ENCODE measurements at places on chromosomes 1 and 21.

DNA sequence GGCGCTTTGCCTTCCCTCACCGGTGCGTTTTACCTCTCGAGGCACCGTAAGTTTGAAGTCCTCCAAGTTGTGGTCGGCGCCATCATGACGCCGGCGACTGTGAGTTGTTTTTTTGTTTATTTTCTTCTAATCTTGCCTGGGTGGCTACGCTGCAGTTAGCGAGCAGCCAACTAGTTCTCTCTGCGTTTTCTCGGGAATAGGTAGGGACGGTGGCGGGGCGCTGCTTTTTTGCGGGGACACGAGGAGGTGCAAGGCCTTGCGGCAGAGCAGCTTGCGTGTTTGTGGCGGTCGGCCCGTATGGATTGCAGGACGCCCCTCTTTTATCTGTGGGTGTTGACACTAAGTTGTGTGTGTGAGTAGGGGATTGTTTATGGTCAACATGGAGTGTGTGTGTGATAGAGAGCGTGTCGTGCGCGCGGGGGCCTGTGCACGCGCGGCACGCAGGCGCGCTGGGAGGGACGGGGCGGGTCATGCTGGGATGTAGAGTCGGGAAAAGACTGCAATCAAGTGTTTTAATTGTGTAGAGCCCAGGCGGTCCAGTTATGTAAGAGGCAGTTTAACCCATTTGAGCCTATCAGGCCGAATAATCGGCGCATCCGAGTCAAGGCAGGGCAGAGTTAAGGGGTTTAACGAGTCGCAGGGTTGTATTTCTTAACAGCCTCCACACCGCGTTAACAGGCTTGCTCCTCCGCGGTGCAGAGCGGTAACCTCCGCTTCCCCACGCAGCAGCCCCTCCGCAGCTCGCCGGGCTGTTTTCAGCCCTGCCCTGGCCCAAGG lies 1.2 kb upstream of the NEGR1 start:
- peak; percentile 62 for DNase-seq

DNA sequence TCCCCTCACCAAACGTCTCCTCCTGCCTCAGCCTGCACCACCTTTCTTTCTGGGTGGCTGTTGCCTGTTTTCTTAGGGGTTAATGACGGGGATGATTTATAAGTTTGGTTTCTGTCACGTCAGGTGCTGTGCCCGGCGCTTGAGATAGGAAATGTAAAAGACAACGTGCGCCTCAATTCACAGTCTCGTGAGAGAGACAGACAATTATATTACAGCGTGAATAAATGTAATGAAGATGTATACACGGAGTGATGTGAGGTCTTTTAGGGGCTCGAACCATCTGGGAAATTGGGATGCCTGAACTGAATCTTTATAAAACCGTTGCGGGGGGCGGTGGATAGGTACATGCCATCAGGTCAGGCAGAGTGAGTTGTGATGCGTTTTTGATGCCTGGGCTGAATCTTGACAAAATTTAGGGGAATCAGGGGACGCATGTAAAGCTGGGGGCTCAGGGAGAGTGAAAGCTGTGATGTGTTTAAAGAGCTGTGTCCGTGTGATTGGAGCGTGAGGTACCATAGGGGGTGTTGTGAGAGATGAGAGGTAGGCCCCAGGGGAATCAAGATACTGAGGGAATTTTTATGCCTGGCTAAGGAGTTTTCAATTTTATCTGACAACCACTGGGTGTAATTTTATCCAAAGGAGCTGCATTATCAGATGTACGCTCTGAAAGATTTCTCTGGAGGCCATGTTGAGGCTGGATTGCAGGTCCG lies 831 bp downstream of the TIPRL start:
- no peak for DNase-seq

DNA sequence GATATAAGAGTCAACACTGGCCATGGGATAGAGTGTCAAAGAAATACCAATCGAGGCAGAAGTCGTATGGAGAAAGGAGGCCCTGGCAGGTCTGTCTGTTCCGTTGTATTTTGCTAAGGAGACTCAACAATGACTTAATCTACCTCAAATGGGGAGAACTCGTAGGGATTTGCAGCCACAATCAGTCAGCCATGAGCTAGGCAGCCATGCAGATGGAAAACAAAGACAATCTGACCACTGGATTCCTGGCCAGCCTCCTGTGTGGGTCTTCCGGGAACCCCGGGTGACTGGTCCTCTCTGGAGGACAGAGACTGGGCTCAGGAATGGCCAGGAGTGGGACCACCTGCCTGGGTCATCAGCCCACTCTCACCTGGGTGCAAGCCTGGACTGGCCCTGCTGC lies 167.8 kb downstream of the ETS2 start:
- no peak for DNase-seq

DNA sequence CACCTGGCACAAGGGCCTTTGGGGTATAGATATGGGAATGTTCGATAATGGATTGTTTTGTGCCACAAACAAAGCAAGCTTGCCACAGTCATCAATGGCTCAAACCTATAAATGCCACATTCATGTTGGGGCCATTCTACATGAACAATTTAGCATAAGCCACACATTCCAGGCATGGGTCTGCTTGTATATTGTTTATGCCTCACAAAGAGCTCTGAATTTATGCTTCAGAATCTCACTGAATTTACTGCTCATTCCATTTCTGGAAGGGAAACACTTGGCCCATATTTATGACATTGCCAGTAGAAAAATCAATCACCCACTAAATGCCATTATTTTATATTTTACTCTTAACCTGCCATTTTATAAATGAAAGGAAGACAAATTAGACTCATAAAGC lies 6.4 kb downstream of the PCP4 start:
- no peak for DNase-seq

DNA sequence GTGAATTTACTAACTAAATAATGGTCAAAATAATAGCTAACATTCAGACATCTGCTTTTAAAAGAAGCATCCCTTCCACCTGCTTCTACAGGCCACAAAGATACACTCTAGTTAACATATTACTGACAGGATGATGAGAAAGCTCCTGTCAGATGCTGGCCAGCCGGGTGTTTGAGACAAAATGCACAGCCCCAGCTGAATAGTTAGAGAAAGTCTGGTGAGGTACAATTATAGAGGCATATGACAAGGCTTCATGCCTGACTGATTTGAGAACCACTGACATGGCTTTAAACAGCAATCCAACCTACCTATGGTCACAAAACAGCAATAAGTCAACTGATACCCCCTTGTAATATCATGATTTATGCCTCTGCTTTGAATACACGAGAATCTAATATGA lies 137.0 kb downstream of the DENND1B start:
- DNase-seq = no peak

DNA sequence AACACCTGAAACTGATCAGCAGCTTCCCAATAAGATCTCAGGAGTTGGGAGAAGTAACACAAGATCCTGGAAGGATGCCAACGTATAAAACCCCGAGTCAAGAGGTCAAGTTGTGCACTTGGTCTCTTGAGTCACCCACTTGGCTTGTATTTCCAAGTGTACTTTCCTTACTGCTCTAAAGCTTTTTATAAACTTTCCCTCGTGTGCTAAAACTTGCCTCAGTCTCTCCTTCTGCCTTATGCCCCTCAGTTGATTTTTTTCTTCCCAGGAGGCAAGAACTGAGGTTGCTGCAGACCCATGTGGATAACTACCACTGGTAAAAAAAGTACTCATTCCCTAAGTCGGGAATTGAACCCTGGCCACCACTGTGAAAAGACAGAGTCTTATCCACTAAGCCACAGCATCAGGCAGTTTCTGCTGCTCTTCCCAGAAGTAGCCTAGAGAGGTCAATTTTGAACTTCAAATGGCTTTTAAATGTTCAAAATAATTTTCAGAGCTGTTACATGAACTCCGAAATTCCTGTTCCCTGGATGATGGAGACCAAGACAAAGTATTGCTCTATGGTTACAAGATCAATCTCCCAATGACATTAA lies 28.9 kb downstream of the ITLN2 start:
- no peak for DNase-seq

- no peak for DNase-seq
Measured at GRCh38 chr21:44567481-44568171, 5.9 kb upstream of the KRTAP10-4 start.

GRCh38 chr1:232293361-232293760 lies 336.6 kb downstream of the SIPA1L2 start:
- DNase-seq = no peak

DNA sequence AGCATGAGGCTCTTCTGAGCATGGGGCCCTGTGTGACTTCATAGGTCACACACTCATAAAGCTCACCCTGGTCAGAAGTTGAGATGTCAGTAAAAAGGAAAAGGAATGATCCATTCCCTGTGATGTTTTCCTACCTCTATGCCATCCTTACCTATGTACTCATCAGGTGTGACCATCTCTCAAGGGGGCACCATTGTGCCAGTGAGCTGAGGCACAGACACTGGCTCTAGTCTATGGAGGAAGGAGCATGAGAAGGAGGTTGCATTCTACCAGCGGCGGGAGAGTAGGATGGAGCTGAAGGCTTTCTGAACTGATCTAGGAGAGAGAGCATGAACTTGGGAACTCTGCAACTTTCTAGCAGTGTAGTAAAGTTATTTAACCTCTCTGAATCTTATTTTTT lies 65.8 kb upstream of the RGL1 start:
- no peak for DNase-seq

DNA sequence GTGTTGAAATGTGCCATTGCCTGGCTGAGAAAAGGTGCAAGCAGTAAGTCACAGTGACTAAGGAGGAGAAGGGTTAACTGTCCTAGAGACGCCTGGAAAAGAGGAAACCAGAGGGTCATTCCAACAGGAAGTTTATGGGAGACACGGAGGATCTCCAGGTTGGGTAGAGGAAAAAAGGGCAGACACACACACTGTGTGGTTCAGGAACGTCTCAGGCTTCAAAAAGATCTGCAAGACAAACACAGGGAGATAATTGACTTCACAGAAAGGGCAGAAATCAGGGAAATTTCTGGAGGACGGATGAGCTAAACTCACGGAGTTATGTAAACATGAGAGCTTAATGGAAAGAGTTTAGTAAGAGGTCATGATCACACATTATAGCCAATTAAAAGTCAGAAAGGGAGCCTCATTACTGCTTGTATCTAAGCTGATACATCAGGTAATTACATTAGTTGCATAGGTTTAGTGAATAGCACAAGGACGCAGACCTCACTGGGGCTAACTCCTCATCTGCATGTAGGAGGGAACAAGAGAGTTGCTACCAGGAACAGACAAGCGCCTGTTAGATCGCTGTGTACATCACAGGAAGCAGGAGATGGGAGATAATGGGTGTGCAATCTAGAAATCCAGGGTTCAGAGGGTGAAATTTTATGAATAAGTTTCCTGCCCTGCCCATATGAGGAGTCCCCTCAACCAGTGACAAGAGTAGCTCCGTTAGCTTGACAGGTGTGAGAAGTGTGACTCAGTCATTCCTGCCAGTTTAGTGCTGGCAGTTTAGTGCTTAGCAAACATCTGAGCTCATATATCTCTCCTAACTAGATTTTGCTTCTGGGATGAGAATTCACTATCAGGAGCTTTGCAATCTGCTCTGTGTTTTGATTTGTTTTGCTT lies 96.6 kb upstream of the TNR start:
- DNase-seq = no peak

DNA sequence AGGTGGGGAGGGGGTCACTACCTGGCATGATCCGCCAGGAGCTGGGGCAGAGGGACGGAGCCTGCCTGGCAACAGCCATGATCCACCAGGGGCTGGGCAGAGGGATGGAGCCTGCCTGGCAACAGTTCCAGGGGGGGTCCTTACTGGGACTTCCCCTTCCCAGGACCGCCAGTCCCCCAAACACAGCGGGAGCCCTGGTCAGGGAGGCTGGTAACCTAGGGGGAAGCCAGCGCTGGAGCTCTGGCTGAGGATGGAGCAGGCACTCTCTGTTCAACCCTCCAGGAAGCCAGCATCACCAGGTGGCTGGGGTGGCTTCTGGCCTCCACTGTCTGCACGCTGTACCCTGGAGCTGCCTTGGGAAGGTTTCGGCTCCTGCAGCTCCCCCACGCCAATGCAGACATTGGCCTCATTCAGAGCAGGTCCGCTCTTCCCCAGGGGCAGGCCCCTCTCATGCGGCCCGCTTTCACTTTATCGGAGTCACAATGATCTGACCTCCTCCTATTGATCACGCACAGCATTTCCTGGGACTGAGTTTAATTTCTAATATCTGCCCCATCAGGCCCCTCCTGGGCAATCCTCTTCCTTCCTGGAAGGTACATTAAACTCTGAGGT lies 68.4 kb upstream of the ABCG1 start:
- no peak for DNase-seq

DNA sequence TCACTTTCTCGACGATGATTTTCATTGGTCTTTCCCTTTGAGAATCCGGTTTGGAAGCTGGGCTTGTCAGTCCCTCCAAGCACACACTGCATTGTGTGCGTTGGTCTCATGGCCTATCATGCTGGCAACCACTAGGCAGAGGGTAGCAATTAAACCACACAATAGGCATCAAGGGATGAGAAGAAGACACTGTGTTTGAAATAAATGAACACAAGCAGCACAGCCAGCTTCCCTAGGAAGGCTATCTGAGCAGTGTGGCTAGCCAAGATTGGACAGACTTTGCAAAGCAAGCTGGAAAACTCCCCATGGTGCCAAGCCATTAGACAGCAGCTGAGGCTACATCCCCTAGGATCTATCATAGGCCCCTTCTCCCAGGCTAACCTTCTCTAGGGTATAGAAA lies 288.7 kb downstream of the NUF2 start:
- DNase-seq = no peak

- peak; percentile 44 for DNase-seq
Measured at GRCh38 chr1:227762231-227762911, 27.1 kb downstream of the SNAP47 start.

GRCh38 chr1:170252851-170253579 lies 107.3 kb downstream of the NTMT2 start:
- DNase-seq = no peak

GRCh38 chr1:27509127-27510080 lies 19.4 kb upstream of the WASF2 start:
- DNase-seq = no peak

DNA sequence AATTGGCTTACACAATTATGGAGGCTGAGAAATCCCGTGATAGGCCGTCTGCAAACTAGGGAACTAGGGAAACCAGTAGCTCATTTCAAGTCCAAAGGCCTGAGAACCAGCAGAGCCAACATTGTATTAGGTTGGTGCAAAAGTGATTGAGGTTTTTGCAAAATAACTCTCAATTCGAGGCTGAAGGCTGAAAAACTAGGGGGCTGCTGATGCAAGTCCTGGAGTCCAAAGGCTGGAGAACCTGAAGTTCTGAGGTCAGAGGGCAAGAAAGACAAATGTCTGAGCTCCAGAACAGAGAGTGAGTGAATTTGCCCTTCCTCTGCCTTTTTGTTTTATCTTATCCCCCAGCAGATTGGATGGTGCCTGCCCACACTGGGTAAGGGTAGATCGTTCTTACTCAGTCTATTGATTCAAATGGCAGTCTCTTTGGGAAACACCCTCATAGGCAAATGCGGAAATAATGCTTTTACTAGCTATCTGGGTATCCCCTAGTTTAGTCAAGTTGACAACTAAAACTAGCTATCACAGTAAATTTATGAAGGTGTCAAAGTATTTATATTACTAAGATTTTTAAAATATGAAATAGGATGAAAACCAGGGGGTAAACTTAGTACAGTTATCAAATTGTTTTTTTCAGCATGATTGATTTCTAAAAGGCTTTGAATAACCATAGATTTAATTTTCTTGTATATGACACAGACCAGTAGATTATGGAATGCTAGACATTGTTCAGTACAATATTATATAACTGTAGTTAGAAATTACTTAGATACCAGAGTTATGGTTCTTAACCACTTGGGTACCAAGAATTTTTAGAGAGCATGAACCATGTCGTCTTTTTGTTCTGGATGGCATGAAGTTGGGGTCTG lies 15.4 kb downstream of the RABGAP1L start:
- DNase-seq = no peak

Measured in NCI-H1436 treated with DMSO at 0.1 percent for 48 hours (cell line).